ENCODE measurements at places on chromosomes 6 and 20.

DNA sequence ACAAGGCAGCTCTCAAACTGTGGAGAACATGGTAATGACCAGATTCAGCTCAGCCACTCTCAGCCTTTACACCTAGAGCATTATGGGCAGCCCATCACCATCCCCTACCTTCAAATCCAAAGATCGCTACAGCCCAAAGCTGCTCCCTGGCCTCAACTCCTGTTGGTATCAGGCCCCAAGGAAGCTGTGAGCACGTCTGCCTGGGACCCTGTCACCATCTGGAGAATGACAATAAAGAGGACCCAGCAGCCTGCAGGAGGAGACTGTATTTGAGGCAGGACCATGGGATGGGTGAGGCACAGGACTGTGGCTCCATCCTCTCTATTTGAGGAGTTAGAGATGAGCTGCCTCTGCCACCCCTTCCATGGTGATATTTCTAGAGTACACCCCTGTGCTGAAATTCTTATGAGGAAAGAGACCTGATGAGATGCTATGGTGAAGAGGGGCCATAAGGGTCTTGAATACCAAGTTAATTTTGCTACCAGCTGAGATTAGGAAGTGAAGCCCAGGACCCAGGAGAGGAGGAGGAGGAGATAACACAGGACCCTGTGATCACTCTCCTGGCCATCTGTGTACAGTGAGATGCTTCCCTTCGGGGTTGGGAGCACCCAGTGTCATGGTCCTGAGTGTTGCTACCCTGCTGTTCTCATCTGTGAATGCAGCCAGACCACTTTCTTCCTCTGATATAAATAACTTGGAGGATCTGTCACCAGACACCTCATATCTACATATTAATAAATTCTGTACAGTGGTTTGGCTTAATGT is 19.6 kb upstream of the MICB start:
- no peak for DNase-seq

GRCh38 chr6:158283304-158283980 is 28.8 kb upstream of the TULP4 start:
- no peak for DNase-seq

- DNase-seq = no peak
These were observed 229.8 kb downstream of the TMEM242 start for GRCh38 chr6:157093536-157093935.

GRCh38 chr6:152351110-152351509 is 286.1 kb downstream of the SYNE1 start:
- no peak for DNase-seq

DNA sequence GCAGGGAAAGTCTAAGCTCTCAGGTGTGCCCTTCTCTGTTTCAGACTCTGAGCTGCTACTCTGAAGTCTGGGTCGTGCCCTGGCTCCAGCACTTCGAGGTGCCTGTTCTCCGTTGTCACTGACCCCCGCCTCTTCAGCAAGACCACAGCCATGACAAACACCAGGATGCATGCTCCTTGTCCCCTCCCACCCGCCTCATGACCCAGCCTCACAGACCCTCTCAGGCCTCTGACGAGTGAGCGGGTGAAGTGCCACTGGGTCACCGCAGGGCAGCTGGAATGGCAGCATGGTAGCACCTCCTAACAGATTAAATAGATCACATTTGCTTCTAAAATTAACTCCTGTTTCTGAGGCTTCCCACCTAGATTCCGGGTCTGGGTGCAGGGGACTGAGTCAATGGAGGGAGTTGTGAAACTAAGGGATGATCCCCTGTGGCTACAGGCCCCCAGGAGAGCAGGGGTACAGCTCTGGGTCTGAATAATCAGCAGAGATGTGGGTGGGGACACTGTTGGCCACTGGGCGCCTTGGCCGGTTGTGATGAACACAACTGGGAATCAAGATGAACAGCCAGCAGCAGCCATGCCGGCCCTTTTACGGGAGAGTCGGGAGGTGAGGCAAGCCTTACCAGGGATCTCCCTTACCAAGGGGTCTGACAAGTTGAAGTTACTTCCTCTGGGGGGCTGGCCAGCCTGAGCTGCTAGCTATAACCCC is 10.7 kb downstream of the CST7 start:
- DNase-seq = no peak

DNA sequence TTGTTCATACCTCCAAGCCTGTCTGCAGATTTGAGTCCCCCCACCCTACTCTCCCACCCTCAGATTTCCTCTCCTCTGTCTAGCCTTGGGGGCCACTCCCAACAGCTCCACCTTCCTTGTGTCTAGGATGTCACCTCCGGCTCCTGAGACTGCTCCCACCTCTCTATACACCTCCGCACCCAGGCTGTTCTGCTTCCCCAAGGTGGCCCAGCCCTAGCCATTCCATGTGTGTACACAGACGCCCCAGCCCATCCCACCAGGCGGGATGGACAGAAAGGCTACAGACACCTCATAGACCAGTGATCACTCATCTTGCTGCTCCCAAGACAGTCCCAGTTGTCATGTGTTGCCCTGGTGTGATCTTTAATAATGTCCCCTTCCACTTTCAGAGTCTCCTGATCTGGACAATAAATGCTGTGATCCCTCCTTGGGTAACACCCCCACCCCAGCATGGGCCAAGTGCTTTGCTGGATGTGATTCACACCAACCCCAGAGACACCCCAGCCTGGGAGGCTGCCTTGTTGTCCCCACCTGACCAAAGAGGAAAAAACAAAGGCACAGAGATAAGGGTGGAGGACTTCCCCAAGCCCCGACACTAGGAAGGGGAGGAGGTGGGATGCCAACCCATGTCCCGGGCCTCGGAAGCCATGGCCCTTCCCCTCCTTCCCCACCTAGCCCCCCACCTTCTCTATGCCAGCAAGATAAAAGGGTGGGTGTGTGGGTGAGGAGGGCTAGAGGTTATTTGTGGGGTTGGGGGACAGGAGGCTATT is 36.1 kb downstream of the MDFI start:
- DNase-seq = no peak

GRCh38 chr6:131744432-131745287 is 33.8 kb upstream of the CTAGE9 start:
- DNase-seq = no peak

GRCh38 chr20:56855708-56856107 is 226.6 kb downstream of the TFAP2C start:
- DNase-seq = no peak

GRCh38 chr6:33959329-33959651 is 155.5 kb upstream of the MLN start:
- no peak for DNase-seq

GRCh38 chr6:15881150-15881549 is 218.3 kb upstream of the DTNBP1 start:
- DNase-seq = no peak

DNA sequence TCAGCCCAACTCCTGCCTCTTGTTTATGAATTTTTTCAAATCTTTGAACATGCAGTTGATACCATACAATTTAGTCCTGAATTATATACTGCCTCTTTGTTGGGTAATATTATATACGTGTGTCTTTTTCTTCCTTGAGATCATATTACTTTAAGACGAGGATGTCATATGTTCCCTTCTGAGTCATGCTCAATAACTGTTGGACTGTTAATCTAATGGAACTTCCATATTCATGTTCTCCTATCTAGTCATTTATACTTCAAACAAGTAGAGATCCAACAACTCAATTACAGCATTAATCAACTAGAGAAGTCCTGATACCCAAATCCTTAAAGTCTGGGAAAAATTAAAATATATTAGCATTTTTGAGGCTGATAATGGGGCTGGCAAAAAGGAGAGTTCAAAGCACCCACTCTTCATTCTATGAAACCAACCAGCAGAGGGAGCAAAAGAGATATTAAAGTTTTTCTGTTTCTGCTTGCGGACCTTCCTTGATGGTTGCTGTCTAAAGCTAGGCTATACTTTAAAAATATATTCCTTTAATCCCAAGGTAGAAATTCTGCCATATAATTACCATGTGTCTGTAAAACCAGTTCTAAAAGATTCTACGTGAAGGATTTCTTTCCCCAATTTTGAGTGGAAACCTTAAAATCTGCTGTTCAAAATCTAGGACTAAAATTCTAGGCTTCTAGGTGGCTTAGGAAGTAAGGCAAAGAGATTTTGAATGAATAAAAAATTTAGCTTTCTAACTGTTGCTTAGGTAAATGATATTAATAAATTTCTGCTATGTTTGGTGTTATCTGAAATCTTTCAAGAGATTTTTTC is 498.9 kb downstream of the BCKDHB start:
- peak; percentile 26 for DNase-seq

DNA sequence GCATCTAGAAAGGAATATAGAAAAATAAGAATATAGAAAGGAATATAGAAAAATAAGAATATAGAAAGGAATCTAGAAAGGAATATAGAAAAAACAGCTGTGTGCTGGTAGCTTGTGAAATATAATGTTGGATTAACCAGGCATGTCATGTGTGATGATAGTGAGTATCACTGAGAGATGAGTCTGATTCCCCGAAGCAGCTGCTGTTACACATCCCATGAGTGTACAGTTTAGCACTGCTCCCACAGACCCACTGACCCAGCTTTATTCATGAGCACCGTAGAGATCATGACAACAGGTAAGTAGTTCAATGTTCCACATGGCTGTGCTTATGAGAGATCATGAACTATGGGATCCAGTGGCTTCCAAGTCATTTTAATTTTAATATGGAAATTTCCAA is 64.8 kb downstream of the SLC22A3 start:
- DNase-seq = no peak

DNA sequence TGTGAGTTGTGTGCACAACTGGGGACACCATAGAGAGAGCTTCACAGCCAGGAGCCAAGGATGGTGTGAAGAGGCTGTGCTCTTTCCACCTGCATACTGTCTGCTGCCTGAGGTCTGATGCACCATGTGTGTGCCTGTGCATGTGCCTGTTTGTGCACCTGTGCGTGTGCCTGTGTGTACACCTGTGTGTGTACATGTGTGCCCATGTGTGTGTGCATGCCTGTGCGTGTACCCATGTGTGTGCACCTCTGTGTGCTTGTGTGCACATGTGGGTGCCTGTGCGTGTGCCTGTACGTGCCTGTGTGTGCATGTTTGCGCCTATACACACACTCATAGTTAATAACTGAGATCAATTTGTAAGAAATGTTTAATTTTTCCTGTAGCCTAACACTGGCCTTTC is 51.3 kb downstream of the FAM120B start:
- no peak for DNase-seq

DNA sequence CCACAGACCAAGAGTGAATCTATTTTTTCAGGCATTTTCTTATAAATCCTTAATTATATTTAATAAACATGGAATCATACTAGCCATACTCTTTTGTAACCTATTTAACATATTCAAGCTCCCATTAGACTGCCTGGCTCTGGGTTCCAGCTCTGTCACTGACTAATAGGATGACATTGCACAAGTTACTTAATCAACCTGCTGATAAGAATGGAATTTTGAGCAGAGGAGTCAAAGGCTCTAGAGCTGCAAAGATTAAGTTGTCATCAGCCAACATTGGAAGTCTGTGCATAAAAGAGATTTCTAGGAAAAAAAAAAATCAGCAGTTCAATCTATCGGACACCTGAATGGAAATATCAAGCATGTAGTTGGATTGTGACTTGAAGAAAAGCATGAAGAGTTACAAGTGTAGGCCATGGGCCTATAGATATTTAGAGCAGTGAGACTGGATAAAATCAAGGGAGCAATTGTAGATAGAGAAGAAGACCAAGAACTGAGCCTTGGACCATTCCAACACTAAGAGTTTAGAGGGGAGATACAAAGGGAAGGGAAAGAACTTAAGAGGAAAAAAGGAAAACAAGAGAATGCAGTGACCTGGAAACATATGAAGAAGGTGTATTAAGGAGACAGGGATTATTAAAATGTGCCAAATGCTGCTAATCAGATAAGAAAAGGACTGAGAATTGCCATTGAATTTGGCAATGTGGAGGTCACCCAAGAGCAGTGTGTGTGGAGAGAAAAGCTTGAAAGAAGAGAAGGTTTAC is 11.0 kb upstream of the HINT3 start:
- peak; percentile 42 for DNase-seq

DNA sequence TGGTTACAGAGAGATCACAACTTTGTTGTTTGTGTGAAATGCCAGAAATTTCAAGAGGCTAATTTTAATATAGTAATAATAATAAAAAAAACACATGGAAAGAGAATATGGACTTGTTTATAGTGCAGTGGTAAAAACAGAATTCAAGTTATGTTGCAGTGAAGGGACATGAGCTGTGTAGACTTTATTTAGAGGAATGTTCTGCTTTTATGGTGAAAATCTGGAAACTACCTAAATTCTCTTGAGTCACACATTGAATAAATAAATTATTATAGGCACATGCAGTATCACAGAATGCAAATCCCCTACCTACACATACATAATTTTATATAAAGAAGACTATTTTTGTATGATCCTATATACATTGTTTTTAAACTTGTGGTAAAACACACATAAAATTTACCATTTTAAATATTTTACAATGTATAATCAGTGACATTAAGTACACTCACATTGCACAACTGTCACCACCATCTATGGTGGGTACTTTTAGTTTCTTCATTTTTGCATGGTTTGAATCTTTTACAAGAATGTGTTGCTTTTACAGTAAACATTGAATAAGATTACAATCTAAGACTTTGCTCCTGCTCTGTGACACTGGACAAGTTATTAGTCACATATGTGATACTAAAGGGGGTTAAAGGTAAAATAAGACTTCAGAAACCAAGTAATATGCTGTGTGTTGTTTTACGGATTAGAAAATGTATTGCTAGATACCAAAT is 107.4 kb downstream of the B3GAT2 start:
- peak; percentile 36 for DNase-seq

DNA sequence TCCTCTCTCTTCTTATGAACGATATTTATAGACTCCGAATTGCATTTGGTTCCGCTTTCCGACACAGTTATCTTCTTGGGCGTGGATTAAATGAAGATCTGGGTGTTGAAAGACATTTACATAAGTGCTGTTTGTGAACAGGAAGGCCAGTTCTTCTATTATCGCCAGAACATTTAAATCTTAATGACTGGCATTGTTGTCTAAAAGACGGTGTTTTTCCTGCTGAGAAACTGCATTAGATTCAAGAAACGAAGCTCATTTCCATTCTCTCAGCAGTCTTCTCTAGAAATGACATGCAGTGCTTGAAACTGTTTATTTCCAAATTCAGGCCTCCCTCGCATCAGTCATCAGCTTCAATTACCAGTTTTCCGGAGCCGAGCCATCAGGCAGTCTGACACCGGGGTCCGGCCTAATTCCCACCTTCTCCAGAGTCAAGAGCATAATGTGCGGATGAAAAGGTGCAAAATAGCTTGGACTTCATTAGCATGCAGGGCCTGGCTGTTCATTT is 16.0 kb downstream of the LINC00237 start:
- DNase-seq = no peak

GRCh38 chr6:96900873-96901272 is 3.2 kb upstream of the NDUFAF4 start:
- no peak for DNase-seq

DNA sequence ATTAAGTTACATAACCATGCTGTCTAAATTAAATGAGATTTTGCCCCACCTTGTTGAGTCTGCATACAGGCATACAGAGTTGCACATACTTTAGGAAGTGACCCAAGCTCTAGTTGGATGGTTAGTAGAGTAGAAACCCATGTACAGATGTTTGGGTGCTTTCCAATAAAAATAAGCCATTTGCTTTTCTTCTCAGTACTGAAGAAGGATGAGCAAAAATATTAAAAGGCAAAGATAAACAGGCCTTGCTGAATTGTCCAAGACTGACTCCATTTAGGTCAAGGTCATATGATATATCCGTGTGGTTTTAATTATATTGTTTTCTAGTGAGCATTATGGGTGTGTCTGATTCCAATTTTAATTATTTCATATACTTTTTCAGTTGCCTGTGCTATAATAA is 589.4 kb downstream of the RFPL4B start:
- DNase-seq = no peak
